ENCODE measurements at places on chromosomes 4 and X. TPM values are rescaled to one million over a fixed set of nuclear protein-coding genes. Genes with fewer than 3 reads are reported as not detected.

DNA sequence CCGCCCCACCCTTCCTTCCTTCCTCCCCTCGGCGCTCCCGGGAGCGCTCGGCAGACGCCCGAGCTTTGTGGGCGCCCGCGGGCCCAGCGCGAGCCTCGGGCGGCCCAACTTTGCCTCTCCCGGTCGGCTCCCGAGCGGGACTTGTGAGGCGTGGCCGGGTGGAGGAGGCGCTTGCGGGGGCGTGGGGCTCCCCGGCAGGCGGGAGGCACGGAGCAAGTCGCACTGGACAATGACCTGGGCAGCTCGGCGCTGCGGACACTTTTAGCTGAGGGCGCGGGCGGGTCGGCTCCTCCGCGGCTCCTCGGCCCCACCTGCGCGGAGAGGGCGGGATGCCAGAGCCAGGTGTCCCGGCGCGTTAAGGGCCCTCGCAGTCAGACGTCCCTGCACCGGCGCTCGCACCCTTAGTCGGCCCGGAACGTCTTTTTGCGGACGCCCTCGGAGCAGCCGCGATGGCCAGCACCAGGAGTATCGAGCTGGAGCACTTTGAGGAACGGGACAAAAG, 385 bp downstream of the DCLK2 start:
- peak overlapping the region; percentile 33 for H3K4me3 ChIP-seq
- no peaks in the 10 kb centered on the region for H3K36me3 ChIP-seq
- no peak for DNase-seq

DNA sequence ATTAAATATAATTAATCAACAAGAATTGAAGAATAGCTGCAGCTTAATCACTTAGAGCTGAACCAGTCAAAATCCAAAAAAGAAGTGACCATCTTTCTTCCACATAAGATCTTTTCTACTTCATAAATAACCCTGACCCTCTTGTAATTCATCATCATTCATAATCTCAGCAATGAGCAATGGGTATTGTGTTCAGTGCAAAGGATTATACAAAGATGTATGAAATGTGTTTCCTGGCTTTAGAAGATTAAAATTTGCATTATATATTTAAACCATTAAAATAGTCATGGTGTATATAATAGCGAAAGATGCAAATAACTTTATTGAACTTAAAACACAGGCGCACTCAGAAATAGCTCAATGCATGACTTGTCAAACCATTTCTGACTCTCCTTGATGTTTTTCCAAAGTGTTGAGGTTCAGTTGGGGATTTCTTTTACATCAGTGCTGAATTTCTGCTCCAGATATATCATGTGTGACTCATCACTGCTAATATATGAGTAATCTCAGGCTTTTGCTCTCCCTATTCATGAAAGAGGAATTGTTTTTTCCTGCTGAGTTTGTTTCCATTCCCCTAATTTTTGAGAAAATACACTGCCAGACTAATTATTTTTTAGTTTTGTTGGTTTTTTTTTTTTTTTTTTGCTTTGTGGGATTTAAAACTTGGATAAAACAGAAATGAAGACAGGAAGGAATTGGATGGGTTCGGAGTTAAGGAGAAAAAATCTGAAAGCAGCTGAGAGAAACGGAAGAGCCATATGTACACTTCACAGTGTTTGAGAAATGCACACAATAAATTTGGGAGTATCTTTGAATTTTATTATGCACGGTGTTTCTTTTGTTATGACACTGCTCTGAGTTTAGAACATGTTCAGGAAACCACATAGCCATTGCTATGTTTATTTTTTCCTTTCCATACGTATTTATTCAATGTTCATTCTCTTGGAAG, 290.1 kb upstream of the PCDH7 start:
- H3K4me1 ChIP-seq: no peaks in the 10 kb centered on the region
- no peak for DNase-seq
- H3K4me3 ChIP-seq: no peak overlapping the region
- H3K36me3 ChIP-seq: no peaks in the 10 kb centered on the region

GRCh38 chr4:108779958-108780357, 17.1 kb upstream of the ETNPPL start:
- H3K27me3 ChIP-seq: no peaks in the 10 kb centered on the region
- no peak overlapping the region for H3K4me3 ChIP-seq
- no peak for DNase-seq

DNA sequence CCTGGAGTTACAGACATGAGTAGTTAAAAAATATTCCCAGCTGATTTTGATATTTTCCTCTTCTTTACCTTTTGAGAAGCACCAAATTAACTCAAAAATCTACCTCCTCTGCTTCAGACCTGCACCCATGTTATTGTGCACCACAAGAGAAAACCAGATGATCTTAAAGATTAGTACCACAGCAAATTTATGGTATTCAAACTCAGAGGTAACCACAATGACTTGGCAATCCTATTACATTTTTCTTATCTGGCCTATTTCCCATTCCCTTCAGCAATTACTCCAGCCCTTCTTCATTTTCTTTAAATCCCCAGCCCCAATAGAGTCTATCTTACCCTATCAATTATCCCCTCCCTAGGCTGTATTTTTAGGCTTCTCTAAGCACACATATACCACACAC, 535.1 kb downstream of the FAT4 start:
- H3K27me3 ChIP-seq: no peaks in the 10 kb centered on the region
- H3K27ac ChIP-seq: no peak overlapping the region
- DNase-seq: no peak
- no peaks in the 10 kb centered on the region for H3K4me1 ChIP-seq

DNA sequence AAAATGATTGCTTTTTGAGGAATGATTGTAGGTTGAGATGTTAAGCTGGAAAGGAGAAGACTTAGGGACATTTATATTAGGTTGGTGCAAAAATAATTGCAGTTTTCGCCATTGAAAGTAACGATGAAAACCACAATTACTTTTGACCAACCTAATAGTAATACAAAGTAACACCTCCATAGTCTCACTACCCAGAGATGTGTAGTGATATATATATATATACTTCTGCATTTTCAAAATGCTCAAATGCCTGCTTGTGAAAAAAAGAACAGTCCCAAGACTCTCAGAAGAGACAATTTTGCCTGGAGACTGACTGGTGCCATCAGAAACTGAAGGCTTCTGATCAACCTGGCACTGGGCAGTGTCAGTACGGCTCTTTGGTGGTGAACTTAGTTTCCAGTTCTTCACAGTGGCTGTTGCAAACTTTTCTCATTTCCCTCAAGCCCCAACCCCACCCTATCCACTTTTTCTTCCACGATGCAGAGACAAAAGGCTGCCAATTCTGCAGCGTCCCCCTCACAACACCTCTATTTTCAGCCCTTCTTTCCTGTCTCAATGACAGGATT, 35.1 kb upstream of the TAPT1 start:
- H3K27ac ChIP-seq: no peak overlapping the region
- H3K27me3 ChIP-seq: no peaks in the 10 kb centered on the region
- no peaks in the 10 kb centered on the region for H3K36me3 ChIP-seq
- H3K4me1 ChIP-seq: peaks cover 13% of the 10 kb centered on the region
- H3K4me3 ChIP-seq: no peak overlapping the region

DNA sequence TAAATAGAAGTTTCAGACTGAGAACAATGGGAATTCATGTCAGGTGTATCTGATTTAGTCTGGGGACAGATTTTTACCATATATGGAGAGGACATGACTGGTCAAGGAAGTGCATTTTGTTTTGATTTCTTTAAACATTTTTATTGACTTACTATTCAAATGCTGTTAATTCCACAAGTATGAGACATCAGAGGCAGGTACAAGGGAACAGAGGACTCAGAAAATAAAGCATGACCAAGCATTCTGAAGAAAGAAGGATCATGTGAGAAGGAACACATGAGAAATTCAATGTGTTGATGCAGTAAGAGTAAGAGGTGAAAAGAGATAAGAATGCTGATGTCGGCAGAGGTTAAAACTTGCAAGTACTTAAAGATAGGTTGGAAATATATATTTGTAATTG, 1452.6 kb downstream of the PCDH7 start:
- no peaks in the 10 kb centered on the region for H3K4me1 ChIP-seq
- no peak overlapping the region for H3K4me3 ChIP-seq

DNA sequence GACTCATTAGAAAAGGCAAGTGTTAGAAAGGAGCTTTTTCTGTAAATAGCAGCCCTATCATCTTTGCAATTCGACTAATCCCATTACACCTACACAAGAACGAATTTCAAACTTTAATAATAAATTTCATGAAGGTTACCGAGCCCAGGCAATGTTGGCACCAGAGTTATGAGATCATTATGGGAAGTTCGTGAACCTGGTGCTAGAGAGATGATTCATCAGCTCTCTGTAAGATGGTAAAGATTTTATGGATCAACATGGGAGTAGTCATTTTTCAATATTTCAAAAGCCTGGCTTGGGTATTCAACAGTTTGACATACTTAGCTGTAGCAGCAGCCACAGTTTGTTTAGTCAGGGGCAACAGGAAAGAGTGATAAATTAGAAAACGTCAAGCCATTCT, 35.8 kb downstream of the AMELX start:
- H3K27me3 ChIP-seq: no peaks in the 10 kb centered on the region
- DNase-seq: no peak
- H3K27ac ChIP-seq: no peak overlapping the region
- H3K36me3 ChIP-seq: no peaks in the 10 kb centered on the region
- H3K4me3 ChIP-seq: no peak overlapping the region

- no peaks in the 10 kb centered on the region for H3K4me1 ChIP-seq
- no peaks in the 10 kb centered on the region for H3K27me3 ChIP-seq
- no peak overlapping the region for H3K4me3 ChIP-seq
Observed at GRCh38 chr4:48461000-48461399, 22.1 kb upstream of the SLC10A4 start.

- no peak for DNase-seq
- H3K27me3 ChIP-seq: no peaks in the 10 kb centered on the region
- H3K36me3 ChIP-seq: no peaks in the 10 kb centered on the region
- no peak overlapping the region for H3K27ac ChIP-seq
- no peaks in the 10 kb centered on the region for H3K4me1 ChIP-seq
Observed at GRCh38 chr4:107155366-107155765, 119.3 kb upstream of the DKK2 start.

DNA sequence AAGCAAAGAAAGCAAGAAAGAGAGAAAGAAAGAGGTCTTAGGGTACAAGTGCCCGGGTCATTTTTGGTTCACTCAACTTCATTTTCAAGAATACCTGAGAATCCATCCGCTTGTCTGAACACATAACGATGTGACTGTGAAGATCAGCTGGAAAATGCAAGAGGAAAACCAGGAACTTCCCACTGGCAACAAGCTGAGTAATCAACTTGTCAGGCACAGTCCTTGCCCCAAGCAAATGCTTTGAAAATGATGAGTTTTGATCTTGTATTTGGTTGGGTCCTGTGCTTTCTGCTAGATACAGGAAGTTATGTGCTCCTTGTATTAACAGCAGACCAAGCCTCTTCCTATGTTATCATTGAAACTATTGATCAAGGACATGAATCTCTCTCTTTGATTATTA, 239.1 kb downstream of the ASMT start:
- DNase-seq: no peak
- peaks cover 1% of the 10 kb centered on the region for H3K27me3 ChIP-seq
- H3K36me3 ChIP-seq: no peaks in the 10 kb centered on the region
- H3K4me3 ChIP-seq: no peak overlapping the region
- no peaks in the 10 kb centered on the region for H3K4me1 ChIP-seq
- no peak overlapping the region for H3K27ac ChIP-seq

GRCh38 chr4:176268963-176269362, at the start of gene ASB5:
Gene ASB5, minus strand, starts transcription at chr4:176269222. Its CDS starts 114 bp downstream, at chr4:176269108.
- H3K36me3 ChIP-seq: no peaks in the 10 kb centered on the region
- no peak within 1 kb of the TSS for H3K4me3 ChIP-seq
- no peak for DNase-seq

DNA sequence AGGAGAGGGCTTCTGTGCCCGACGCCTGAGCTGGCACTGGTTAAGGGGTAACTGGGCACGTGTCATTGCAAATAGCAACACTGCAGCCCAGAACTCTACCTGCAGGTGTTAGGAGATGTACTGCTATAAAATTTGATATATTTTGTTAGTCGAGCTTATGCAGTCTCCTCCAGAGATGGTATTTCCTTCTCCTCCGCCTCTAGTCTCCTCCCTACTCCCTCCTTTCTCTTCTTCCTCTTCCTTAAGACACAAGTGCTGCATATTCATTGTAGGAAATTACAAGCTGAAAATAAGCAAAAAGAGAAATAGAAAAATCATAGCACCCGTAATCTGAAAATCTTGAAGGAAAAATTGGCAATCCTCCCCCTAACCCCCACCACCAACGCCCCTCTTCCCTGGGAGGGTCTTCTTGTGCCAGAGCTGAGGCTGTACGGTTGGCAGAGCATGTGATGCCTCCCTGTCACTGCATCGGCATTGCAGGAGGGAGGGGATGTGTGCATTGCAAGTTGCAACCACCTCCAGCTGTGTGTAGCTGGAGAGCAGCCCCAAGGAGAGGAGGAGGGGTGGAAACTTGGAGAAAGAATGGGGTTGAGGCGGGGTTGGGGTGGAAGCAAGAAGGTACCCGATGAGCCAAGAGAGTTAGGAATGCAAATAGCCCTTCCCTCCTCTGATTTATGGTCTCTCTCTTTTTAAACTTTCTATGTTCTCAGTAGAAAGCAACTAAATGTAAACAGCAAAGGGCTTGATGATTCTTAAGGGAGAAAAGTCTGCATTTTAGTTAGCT, 48.3 kb upstream of the MND1 start:
- H3K4me3 ChIP-seq: no peak overlapping the region
- no peak for DNase-seq
- H3K36me3 ChIP-seq: no peaks in the 10 kb centered on the region

DNA sequence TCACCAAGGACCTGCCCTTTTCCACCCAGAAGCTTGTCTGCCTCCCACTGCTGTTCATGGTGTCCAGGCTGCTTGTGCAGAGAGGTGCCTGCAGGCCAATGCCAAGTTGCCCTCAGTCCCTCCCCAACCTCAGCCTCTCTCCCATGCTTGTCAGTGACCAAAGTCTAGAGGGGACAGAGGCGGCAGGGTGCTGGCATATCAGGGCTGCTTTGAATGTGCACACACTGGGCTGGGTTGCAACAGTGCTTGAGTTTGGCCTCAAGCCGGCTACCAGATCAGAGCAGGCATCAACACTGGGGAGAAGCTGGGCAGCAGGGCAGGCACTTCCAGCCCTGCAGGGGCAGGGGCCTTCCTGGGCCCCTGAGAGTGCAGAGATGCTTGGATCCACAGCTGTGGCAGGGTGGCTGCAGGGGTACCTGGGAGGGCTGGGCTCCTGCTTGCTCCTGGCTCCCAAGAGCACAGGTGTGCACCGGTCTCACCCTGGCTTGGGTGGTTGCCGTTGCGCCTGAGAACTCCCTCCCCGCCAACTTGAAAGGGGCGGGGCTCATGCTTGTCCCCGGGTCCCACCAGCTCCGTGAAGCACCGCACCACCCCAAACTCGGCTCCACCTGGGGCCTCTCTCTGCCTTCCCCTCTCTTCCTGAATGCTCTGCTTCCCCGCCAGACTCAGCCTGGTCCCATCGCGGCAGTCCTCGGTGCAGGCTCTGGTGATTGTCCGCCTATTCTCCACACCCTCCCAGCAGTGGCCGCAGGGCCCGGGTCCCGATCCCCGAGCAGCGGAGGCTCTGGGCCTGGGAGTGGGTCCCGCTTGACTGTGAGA, 1681.9 kb upstream of the ADGRL3 start:
- H3K27ac ChIP-seq: no peak overlapping the region
- no peaks in the 10 kb centered on the region for H3K36me3 ChIP-seq
- no peak overlapping the region for H3K4me3 ChIP-seq
- no peaks in the 10 kb centered on the region for H3K4me1 ChIP-seq
- no peaks in the 10 kb centered on the region for H3K27me3 ChIP-seq

The SMIM31 gene
- not detected for total RNA-seq

The BBS12 gene
- total RNA-seq: 2.1 TPM

The DSPP gene
- total RNA-seq: not detected

The ARR3 gene
- not detected for total RNA-seq

The C1QTNF7 gene
- not detected for total RNA-seq

The NSG1 gene
- not detected for total RNA-seq
